GM23338 (cell line): ENCODE measurements at places on chromosomes 3 and 15.

DNA sequence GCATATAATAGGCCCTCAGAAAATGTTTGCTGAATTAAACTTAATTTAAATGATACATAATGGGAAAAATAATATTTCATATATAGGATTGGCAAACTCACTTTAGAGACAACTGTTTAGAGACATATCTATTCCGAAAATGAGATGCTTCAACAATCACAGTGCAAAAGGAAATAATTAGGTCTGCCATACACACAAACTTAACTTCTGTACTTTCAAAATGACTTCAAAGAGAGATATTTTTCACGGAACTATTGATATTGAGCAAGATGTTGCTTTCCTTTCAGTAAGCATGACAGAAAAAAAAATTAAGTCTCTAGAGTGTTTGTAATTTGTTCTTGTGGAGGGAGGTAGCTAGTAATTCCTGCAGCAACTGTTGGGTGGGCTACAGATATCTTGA, 769.5 kb downstream of the TUSC7 start:
- H3K27me3 ChIP-seq, result no peaks in the 10 kb centered on the region
- peaks cover 11% of the 10 kb centered on the region for H3K4me1 ChIP-seq
- no peaks in the 10 kb centered on the region for H3K36me3 ChIP-seq
- no peak for DNase-seq
- no peak overlapping the region for H3K27ac ChIP-seq
- H3K4me3 ChIP-seq, result no peak overlapping the region

GRCh38 chr3:17307482-17307881, 422.7 kb downstream of the PLCL2 start:
- H3K27ac ChIP-seq, result no peak overlapping the region
- no peak for DNase-seq
- H3K27me3 ChIP-seq, result no peaks in the 10 kb centered on the region
- H3K4me1 ChIP-seq, result no peaks in the 10 kb centered on the region

GRCh38 chr3:171813897-171814460, 3.7 kb upstream of the PLD1 start:
- no peaks in the 10 kb centered on the region for H3K4me1 ChIP-seq
- DNase-seq, result no peak
- no peaks in the 10 kb centered on the region for H3K36me3 ChIP-seq
- peaks cover 37% of the 10 kb centered on the region for H3K27me3 ChIP-seq
- H3K4me3 ChIP-seq, result no peak overlapping the region

GRCh38 chr15:82942691-82943090, 9.8 kb downstream of the HOMER2 start:
- DNase-seq, result no peak
- H3K36me3 ChIP-seq, result no peaks in the 10 kb centered on the region
- no peak overlapping the region for H3K4me3 ChIP-seq
- H3K27me3 ChIP-seq, result no peaks in the 10 kb centered on the region
- H3K27ac ChIP-seq, result no peak overlapping the region

DNA sequence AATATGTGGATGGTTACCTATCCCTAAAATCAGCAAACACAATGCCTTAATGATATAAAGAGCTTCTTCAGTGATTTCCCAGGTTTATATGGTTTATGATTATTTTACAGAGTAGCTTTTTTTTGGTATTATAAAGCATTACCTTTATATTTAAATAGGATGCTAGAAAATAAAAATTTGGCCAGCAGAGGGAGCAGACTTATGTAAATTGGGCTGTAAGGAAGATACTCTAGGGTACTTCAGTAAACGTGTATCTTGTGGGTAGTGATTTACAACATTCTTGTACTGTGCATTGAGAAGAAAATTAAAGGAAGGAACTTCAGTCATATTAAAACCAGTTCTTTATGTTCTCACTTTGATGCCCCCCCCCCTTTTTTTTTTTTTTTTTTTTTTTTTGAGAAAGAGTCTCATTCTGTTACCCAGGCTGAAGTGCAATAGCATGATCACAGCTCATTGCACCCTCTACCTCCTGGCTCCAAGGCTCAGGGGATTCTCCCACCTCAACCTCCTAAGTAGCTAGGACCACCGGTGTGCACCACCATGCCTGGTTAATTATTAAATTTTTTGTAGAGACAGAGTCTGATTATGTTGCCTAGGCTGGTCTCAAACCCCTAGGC, 167.9 kb downstream of the BBX start:
- H3K27ac ChIP-seq, result no peak overlapping the region
- H3K36me3 ChIP-seq, result no peaks in the 10 kb centered on the region
- peaks cover 6% of the 10 kb centered on the region for H3K4me1 ChIP-seq

DNA sequence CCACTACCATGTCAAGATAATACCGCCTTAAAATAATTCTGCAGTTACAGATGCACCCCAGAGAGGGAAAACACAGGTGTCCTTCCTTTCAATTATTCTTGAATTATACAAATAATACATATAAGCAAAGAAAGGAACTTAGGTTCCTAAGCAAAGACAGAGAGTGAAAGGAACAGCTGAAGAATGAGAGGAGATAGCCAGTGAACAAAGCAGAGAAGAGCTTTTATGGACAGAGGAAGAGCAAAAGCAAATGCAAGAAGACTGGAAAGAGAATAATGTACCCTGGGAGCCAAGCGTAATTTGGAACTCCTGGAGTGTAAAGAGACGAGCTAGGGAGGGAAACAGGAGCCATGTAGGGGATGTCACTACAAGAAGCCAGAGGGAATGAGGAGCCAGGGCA, 21.7 kb downstream of the GPR176 start:
- H3K27ac ChIP-seq, result peak overlapping the region; percentile 48
- H3K27me3 ChIP-seq, result no peaks in the 10 kb centered on the region
- peaks cover 64% of the 10 kb centered on the region for H3K4me1 ChIP-seq
- H3K36me3 ChIP-seq, result peaks cover 7% of the 10 kb centered on the region; the same call in 1 of the 2 replicates

GRCh38 chr15:68220489-68220888, 9.0 kb downstream of the CLN6 start:
- H3K27ac ChIP-seq, result no peak overlapping the region
- no peak for DNase-seq
- H3K36me3 ChIP-seq, result peaks cover 10% of the 10 kb centered on the region; the same call in 1 of the 2 replicates
- H3K4me1 ChIP-seq, result no peaks in the 10 kb centered on the region
- H3K27me3 ChIP-seq, result no peaks in the 10 kb centered on the region

DNA sequence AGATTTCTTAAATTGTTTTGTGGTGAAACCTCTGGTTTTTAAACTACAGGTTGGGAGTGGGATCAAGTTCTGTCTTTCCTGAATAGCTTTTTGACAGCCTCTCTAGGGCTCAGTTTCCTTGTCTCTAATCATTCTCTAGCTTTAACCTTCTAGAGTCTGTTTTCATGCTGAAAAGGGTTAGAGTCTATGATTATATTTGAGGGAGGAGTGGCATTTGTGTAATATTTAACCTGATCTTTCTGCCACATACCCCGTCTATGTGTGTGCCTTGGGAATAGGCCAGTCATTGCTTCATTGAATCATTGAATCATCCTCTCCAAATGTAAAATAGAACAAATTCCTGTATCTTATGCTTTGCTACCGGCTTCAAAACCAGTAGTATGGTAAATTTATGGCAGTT, 204.9 kb downstream of the KLHL25 start:
- no peak overlapping the region for H3K4me3 ChIP-seq
- H3K4me1 ChIP-seq, result peaks cover 13% of the 10 kb centered on the region; the same call in 1 of the 2 replicates
- no peak for DNase-seq
- H3K27me3 ChIP-seq, result no peaks in the 10 kb centered on the region
- H3K36me3 ChIP-seq, result no peaks in the 10 kb centered on the region

DNA sequence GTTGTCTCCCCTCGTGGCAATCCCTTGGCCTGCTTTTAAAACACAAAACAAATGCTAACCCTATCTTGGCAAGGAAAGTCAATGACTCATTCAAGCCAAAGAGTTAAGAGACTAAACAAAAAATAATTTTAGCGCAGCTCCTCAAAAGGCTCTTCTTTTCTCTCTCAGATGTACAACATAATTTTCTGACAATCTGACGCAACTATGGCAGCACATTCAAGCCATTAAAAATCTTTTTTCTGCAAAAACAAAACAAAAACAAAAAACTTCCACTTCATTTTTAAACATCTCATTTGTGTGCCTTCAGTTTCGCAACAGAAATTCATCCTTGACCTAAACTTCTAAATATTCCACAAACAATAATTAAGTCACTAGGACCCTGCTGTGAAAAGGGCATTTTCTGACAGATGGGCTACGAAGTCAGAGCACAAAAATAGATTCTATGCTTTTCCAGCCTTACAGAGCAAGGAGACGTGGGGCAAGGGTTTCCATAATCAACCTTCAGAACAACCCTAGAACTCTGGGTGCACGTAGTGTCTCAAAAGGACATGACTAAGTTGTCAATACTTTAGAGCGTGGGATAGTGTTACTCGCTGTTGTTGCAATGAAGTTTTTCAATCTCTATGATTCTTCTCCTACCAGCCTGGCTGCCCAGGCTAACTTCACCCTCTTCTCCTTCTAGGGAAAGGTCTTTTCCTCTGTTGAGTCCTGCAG, 84.3 kb downstream of the MB21D2 start:
- no peak overlapping the region for H3K4me3 ChIP-seq
- DNase-seq, result no peak
- H3K4me1 ChIP-seq, result peaks cover 18% of the 10 kb centered on the region
- H3K36me3 ChIP-seq, result no peaks in the 10 kb centered on the region

GRCh38 chr3:192857260-192857661, 60.4 kb downstream of the MB21D2 start:
- H3K27me3 ChIP-seq, result no peaks in the 10 kb centered on the region
- no peak overlapping the region for H3K4me3 ChIP-seq
- peaks cover 44% of the 10 kb centered on the region for H3K4me1 ChIP-seq
- no peaks in the 10 kb centered on the region for H3K36me3 ChIP-seq
- DNase-seq, result no peak

GRCh38 chr3:170056710-170057454, 19.1 kb downstream of the GPR160 start:
- H3K36me3 ChIP-seq, result no peaks in the 10 kb centered on the region
- H3K27me3 ChIP-seq, result no peaks in the 10 kb centered on the region
- H3K27ac ChIP-seq, result 0 out of 2 replicates have a peak overlapping the region, but pooled peaks have one; percentile 53
- H3K4me1 ChIP-seq, result peaks cover 44% of the 10 kb centered on the region

DNA sequence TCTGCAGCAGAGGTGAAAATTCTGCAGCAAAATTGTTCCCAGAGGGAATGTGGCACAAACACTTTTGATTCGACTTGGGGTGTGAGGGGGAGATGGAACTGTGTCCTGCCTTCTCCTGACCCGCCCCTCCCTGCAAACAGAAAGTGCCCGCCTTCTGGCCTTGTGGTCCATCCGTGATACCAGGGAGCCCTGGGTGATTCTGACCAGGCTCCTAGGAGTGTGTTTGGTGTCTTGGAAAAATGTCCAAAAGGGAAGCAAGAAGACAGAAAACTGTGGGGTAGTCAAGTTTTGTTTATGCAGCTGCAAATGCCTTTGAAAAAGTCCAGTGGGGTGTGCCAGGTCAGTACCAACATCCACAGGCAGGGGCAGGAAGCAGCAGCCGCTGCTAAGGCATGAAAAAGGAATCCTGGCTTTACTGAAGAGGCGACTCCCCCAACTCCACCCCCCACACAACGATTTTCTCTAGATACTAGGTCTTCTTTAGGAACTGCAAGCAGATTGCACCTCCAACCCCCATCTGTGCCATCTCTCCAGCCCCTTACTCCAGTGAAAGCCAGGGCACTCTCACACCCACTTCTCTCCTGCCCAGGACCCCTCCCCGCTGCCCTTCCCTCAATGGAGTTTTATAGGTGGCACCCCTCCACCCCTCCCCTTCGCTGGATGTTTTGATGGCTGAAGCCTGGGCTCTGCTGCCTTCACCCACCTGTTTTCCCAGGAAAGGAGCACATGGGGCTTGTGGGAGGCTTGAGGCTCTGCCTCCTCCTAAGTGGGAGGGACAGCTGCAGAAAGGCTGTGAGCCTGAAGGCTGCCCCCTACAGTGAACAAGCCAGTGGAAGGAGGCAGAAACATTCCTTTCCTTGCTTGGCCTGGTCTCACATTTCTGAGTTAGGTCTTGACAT, 82.4 kb upstream of the HERC1 start:
- H3K27me3 ChIP-seq, result no peaks in the 10 kb centered on the region
- no peak overlapping the region; the same call in 1 of the 2 replicates for H3K4me3 ChIP-seq
- H3K4me1 ChIP-seq, result peaks cover 17% of the 10 kb centered on the region; the same call in 1 of the 2 replicates
- peak; percentile 87 for DNase-seq
- 0 out of 2 replicates have a peak overlapping the region, but pooled peaks have one; percentile 7 for H3K27ac ChIP-seq
- H3K36me3 ChIP-seq, result no peaks in the 10 kb centered on the region

- no peaks in the 10 kb centered on the region for H3K27me3 ChIP-seq
- no peaks in the 10 kb centered on the region for H3K36me3 ChIP-seq
- no peak overlapping the region for H3K27ac ChIP-seq
- no peak for DNase-seq
- H3K4me1 ChIP-seq, result no peaks in the 10 kb centered on the region
- no peak overlapping the region for H3K4me3 ChIP-seq
Measured at GRCh38 chr15:59039225-59039624, 51.8 kb downstream of the RNF111 start.

GRCh38 chr3:25663347-25663868, 1.3 kb downstream of the TOP2B start:
- H3K36me3 ChIP-seq, result no peaks in the 10 kb centered on the region
- 0 out of 2 replicates have a peak overlapping the region, but pooled peaks have one; percentile 42 for H3K27ac ChIP-seq
- H3K4me3 ChIP-seq, result peak overlapping the region; percentile 68
- H3K4me1 ChIP-seq, result peaks cover 30% of the 10 kb centered on the region
